NCI-H510A (cell line): ENCODE measurements at places on chromosomes 7 and 10.

- no peak for DNase-seq
These were observed 452.0 kb downstream of the LRMDA start for GRCh38 chr10:75883081-75884072.

DNA sequence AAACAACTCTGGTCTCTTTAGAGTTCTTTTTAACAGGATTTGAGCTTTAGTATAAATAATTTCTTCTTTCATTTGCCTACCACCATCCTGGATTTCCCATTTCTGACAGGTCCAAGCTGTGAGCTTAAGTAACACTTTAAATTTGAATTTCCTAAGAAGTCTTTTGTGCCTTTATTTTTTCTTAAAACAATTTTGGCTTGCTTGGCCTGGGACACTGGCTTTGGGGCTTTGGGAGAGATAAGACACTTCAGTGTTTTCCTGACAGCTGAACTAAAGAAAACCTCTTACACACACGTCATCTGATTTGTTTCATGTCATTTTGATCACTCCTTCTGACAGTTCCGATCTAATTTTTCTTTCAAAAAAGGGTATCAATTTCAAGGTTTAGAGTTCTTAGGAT, 121.3 kb upstream of the BMPER start:
- no peak for DNase-seq

DNA sequence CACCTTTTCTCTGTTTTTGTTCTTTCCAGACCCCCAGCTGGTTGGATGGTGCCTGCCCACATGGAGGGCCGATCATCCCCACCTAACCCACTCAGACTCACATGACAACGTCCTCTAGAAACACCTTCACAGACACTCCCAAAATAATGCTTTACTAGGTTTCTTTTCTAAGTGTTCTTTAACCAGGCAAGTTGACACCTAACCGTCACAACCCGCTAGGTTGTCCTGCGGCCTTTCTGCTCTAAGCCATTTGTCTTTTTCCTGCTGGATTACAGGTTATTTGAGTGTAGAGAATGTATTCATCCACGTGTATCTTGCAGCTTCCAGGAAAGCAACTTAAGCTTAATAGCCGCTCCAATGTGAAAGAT, 54.8 kb downstream of the CHN2 start:
- DNase-seq = no peak

DNA sequence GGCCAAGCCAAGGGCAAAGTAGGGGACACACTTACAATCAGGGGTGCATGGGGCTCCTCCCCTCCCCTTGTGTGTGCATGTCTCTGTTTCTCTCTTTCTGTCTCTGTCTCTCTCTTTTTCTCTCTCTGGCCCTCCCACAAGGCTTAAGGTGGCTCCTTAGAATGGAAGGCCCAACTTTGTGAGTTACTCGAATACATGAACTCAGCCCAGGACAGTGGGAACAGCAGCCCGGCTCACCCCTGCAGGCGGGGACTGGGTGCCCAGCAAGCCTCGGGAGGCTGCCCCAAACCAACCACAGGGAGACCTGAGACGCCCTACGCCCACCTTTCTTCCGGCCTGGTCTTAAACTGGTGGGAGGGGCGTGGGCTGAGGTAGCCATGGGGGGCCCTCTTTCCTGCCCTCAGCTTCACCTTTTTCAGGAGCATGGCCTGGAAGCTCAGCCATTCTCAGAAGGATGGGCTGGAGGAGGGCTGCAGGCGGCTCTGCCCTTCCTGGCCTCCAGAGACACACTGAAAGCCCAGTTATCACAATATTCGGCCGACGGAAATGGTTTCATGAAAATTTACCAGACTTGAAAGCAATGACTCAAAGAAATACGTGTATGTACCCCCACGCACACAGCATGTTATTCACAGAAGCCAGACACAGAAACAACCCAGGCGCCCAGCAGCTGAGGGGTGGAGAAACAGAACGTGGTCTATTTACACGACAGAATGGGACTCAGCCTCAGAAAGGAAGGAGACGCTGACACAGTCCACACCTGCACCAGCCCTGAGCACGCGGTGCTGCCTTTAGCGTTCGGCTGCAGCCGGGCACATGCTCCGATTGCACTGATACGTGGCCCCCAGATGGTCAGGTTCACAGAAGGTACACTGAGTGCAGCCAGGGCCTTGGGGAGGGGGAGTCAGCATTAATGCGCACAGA, 229.5 kb downstream of the PTPRN2 start:
- DNase-seq = no peak

DNA sequence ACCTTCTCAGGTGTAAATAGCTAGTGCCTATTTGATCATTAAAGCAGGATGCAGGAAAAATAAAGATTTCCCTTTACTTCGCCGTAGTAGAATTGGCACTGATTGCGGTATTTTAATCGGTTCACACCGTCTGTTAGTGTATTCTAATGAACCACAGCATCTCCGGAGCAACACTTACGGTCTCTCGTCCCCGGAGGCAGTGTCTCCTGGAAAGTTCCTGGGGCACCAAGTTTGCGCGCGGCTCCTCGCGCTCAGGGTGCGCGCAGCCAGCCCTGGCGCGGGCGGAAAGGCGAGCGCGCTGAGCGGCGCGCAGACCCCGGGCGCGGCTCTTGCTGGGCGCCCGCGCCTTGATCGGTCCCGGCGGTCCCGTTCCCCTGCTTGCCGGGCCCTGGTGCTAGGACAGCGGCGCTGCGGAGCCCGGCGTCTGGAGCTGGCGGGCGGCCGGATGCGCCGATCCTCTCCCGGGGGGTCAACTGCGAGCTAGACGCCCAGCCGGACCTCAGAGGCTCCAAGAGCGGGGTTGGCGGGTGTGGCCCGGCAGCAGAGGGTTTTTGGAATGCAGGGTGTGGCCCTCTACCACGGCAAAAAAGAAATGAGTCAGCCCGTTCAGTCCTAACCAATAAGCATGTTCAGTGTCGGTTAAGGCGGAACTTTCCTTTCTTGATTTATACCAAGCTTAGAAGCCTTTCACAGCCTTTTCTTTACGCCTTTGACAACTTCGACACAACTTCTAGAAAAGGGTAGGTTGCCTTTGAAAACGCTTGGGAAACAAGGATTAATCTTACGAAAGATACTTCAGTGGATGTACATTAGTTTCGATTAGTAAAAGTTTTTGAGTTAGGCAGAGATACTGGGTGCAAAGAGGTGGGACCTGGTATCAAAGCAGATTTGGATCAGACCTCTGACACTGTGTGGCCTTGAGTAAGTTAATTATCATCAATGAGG, 166.8 kb upstream of the ASAH2 start:
- DNase-seq = no peak

DNA sequence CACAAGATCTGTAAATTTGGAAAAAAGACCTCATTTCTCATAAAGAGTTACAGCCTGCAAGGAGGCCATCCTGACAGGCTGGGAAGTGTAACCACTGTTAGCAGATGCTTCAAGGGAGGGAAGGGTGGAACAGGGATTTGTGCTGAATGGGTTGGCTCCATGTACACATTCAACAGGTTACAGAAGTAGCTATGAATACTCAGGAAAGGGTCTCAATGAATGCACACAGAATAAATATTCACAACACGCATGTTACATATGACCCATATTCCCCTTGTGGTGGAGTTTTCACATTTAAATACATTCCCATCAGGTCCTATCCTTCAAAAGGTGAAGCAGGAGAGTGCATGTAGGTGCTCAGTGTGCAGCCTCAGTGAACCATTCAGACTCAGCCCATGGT, 316.4 kb upstream of the COBL start:
- no peak for DNase-seq
